Aorta (tissue), 5 donors: ENCODE measurements at places on chromosomes 2 and 18.

DNA sequence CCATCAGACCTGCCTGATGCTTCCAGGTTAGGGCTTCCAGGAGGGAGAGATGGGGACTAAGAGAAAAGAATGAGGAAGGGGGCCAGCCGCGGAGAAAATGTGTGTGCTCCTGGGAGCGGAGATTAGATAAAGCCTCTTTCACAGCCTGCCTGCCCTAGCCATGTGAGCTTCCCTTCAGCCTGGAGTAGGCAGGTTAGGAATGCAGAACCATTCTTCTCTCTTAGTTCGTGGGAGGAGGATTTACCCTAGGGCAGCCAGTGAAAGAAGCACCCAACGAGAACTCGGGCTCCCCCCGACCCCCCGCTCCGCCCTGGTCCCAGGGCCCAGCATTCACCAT, 36.1 kb downstream of the POMC start:
- no peaks in the 10 kb centered on the region for H3K27me3 ChIP-seq
- no peaks in the 10 kb centered on the region for H3K36me3 ChIP-seq

- no peak overlapping the region for H3K27ac ChIP-seq
- no peak overlapping the region for H3K4me3 ChIP-seq
- no peaks in the 10 kb centered on the region for H3K4me1 ChIP-seq
- DNase-seq, result no peak
- no peaks in the 10 kb centered on the region for H3K27me3 ChIP-seq
- H3K36me3 ChIP-seq, result no peaks in the 10 kb centered on the region
Measured at GRCh38 chr2:172921532-172922236, 154.0 kb upstream of the MAP3K20 start.

GRCh38 chr2:10490806-10491291, 42.7 kb upstream of the ODC1 start:
- no peaks in the 10 kb centered on the region for H3K36me3 ChIP-seq
- H3K27ac ChIP-seq, result no peak overlapping the region
- H3K27me3 ChIP-seq, result no peaks in the 10 kb centered on the region
- peak; percentile 26 for DNase-seq
- H3K4me3 ChIP-seq, result no peak overlapping the region

- H3K27me3 ChIP-seq, result no peaks in the 10 kb centered on the region
- DNase-seq, result no peak
- peaks cover 6% of the 10 kb centered on the region for H3K36me3 ChIP-seq
- H3K4me3 ChIP-seq, result no peak overlapping the region
- no peaks in the 10 kb centered on the region for H3K4me1 ChIP-seq
Measured at GRCh38 chr2:53933329-53933728, 37.5 kb downstream of the PSME4 start.

DNA sequence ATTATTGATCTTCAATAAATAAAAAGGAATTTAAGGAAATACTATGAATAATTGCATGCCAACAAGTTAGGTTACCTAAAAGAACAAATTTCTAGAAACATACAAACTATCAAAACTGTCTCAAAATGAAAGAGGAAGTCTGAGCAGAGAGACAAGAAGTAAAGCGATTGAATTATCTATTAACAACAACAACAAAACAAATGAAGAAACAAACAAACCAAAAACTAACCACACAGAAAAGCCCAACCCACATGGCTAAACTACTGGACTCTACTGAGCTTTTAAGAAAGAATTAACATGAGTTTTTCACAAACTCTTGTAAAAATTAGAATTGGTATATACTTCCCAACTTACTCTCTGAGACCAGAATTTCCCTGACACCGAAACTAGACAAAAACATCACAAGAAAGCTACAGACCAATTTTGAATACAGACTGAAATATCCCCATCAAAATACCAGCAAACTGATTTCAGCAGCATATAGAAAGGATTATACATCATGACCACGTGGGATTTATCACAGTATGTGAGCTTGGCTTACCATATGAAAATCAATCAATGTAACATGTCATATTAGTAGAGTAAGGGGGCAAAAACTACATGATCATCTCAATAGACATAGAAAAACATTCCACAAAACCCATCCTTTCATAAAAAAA, 16.6 kb upstream of the GALNT1 start:
- H3K36me3 ChIP-seq, result no peaks in the 10 kb centered on the region
- DNase-seq, result no peak
- H3K4me1 ChIP-seq, result no peaks in the 10 kb centered on the region
- H3K4me3 ChIP-seq, result no peak overlapping the region
- no peak overlapping the region for H3K27ac ChIP-seq

GRCh38 chr2:24421668-24422067, 61.3 kb upstream of the ITSN2 start:
- H3K4me1 ChIP-seq, result no peaks in the 10 kb centered on the region
- no peak overlapping the region for H3K27ac ChIP-seq
- no peaks in the 10 kb centered on the region for H3K36me3 ChIP-seq
- DNase-seq, result no peak
- no peaks in the 10 kb centered on the region for H3K27me3 ChIP-seq

- no peaks in the 10 kb centered on the region for H3K27me3 ChIP-seq
- H3K4me3 ChIP-seq, result no peak overlapping the region
- DNase-seq, result no peak
- H3K4me1 ChIP-seq, result no peaks in the 10 kb centered on the region
Measured at GRCh38 chr18:43680096-43680495, 402.8 kb upstream of the SYT4 start.

DNA sequence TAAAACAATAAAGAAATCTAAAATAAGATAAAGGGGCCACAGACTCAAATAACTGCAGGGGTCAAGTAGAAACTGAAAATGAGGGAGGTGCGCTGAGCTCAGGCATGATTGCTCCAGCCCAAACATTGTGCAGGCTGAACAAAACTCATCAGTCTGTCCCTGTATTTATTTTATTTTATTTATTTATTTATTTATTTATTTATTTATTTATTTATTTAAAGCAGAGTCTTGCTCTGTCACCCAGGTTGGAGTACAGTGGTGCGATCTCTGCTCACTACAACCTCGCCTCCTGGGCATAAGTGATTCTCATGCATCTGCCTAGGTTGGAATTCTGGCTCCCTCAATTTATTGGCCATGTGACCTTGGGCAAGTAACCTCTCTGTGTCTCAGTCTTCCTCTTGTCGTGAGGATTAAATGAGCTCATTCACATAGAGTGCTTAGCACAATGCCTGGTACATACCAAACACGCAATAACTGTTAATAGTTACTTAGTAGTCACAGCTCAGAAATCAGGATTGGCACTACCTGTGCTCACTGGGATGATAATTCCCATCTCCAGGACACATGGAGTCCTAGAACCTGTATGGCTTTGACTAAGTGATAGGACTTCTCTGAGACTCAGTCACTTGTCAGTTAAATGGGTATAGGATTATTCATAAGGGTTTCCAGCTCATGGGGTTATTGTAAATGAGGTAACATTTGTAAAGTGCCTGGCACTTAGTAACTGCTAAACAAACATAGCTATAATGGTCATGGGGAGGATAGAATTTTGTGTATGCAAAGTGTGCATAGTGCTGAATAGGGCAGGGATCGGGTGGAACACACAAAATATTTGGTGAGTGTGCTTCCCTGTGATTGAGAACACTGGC, 6.0 kb downstream of the SPEG start:
- no peaks in the 10 kb centered on the region for H3K27me3 ChIP-seq
- H3K27ac ChIP-seq, result peak overlapping the region; percentile 90
- no peaks in the 10 kb centered on the region for H3K4me1 ChIP-seq
- no peak overlapping the region for H3K4me3 ChIP-seq
- H3K36me3 ChIP-seq, result no peaks in the 10 kb centered on the region

DNA sequence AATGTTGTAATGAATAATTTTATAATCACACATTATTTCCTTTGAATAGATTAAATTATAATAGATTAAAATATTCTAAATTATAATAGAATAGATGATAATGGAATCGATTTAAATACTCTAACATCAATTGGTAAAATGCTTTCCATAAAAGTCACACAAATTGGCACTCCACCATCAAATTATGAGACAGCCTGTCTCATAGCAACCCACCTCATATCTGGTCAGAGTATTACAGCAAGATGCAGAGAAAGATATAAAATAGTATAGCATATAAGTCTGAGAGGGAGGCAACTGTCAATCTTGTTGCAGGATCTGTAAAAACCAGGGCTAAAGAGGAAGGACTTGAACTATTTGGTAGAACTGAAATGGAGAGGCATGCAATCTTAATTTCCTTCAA, 98.4 kb upstream of the NCKAP5 start:
- H3K27ac ChIP-seq, result no peak overlapping the region
- no peaks in the 10 kb centered on the region for H3K4me1 ChIP-seq

- DNase-seq, result no peak
- H3K4me1 ChIP-seq, result no peaks in the 10 kb centered on the region
- no peaks in the 10 kb centered on the region for H3K27me3 ChIP-seq
- peaks cover 2% of the 10 kb centered on the region for H3K36me3 ChIP-seq
- no peak overlapping the region for H3K27ac ChIP-seq
- no peak overlapping the region for H3K4me3 ChIP-seq
Measured at GRCh38 chr2:232748038-232748437, 28.3 kb downstream of the KCNJ13 start.

- no peaks in the 10 kb centered on the region for H3K36me3 ChIP-seq
- no peak overlapping the region for H3K4me3 ChIP-seq
- H3K4me1 ChIP-seq, result no peaks in the 10 kb centered on the region
- no peak overlapping the region for H3K27ac ChIP-seq
- H3K27me3 ChIP-seq, result no peaks in the 10 kb centered on the region
Measured at GRCh38 chr2:21757805-21758430, 634.1 kb downstream of the TDRD15 start.
